ENCODE measurements at places on chromosomes 2 and 18.

DNA sequence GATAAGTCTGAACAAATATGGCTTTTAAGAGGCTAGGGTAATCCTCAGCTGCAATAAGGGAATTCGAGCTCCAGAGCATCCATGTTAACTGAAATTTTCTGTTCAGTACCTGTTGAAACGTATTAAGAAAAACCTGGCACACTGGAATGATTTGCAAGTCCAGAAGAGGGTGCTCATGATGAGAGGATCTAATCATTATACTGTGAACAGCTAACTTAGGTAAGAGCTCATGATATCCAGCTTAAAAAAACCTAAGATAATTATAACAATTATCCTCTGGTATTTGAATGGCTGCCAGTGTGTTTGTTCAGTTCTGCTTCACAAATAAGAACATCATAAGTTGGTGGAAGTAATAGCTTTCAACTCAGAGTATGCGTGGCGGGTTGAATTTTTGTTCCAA, 1118.3 kb upstream of the DDX18 start:
- H3K36me3 ChIP-seq, result no peaks in the 10 kb centered on the region
- no peak for DNase-seq
- no peaks in the 10 kb centered on the region for H3K4me1 ChIP-seq
- H3K27me3 ChIP-seq, result no peaks in the 10 kb centered on the region

- no peaks in the 10 kb centered on the region for H3K27me3 ChIP-seq
- no peak for DNase-seq
- H3K36me3 ChIP-seq, result no peaks in the 10 kb centered on the region
- no peaks in the 10 kb centered on the region for H3K4me1 ChIP-seq
Observed at GRCh38 chr2:240781471-240782220, 38.4 kb downstream of the KIF1A start.

DNA sequence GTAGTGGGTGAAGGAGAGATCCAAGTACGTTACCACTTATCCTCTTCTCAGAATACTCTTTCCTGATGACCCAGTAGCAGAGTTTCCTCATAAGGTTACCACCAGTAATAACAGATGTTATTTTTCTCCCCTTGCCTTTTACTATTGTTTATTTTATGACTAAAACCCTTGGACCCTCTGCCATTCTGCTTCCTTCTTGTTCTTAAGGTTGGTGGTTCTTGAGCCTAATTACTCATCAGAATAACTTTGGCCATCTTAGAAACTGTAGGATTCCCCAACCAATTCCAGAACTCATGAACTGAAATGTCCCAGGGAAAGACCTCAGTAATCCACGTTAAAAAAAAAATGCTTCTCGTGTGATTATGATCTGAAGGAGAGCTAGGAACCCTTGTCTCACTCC, 64.9 kb downstream of the CHST9 start:
- no peak for DNase-seq
- H3K27me3 ChIP-seq, result no peaks in the 10 kb centered on the region
- no peak overlapping the region for H3K4me3 ChIP-seq
- no peak overlapping the region for H3K27ac ChIP-seq

- no peaks in the 10 kb centered on the region for H3K36me3 ChIP-seq
- no peak overlapping the region for H3K4me3 ChIP-seq
- H3K27me3 ChIP-seq, result no peaks in the 10 kb centered on the region
- no peak overlapping the region for H3K27ac ChIP-seq
Observed at GRCh38 chr2:157444641-157445040, 752 bp upstream of the CYTIP start.

DNA sequence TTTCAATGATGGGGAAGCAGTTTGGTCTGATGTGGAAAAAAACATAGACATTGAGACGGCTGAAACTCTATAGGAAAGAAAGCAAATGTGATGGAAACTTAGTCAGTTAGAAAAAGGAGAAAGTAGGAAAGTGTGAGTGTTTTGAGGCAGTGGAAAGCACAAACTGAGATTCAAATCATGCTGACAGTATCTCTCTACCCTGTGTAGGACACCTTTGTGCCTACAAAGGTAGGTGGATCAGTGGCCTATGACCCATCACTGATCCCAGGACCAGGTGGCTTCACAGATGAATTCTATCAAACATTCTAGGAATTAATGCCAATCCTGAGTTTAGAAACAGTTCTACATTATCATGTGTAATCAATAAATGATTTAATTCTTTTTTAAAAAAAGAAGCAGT, 57.1 kb downstream of the CD226 start:
- H3K36me3 ChIP-seq, result no peaks in the 10 kb centered on the region
- no peaks in the 10 kb centered on the region for H3K27me3 ChIP-seq
- H3K4me1 ChIP-seq, result no peaks in the 10 kb centered on the region
- DNase-seq, result no peak

- H3K36me3 ChIP-seq, result no peaks in the 10 kb centered on the region
- no peak for DNase-seq
- no peak overlapping the region for H3K4me3 ChIP-seq
- peaks cover 10% of the 10 kb centered on the region for H3K4me1 ChIP-seq
- H3K27me3 ChIP-seq, result no peaks in the 10 kb centered on the region
Observed at GRCh38 chr2:108548208-108549003, 14.1 kb downstream of the LIMS1 start.

GRCh38 chr2:38765149-38765548, 12.9 kb upstream of the GEMIN6 start:
- H3K36me3 ChIP-seq, result no peaks in the 10 kb centered on the region
- peaks cover 7% of the 10 kb centered on the region for H3K4me1 ChIP-seq
- no peak overlapping the region for H3K27ac ChIP-seq
- H3K27me3 ChIP-seq, result no peaks in the 10 kb centered on the region
- no peak overlapping the region for H3K4me3 ChIP-seq

- no peaks in the 10 kb centered on the region for H3K36me3 ChIP-seq
- no peak overlapping the region for H3K27ac ChIP-seq
- H3K4me3 ChIP-seq, result no peak overlapping the region
Observed at GRCh38 chr2:177629357-177630024, 236.9 kb downstream of the AGPS start.

- H3K36me3 ChIP-seq, result no peaks in the 10 kb centered on the region
- H3K4me3 ChIP-seq, result no peak overlapping the region
- no peaks in the 10 kb centered on the region for H3K4me1 ChIP-seq
Observed at GRCh38 chr2:187302586-187302985, 145.5 kb downstream of the CALCRL start.

GRCh38 chr2:239869272-239870155, 155.6 kb downstream of the NDUFA10 start:
- H3K36me3 ChIP-seq, result no peaks in the 10 kb centered on the region
- H3K4me1 ChIP-seq, result no peaks in the 10 kb centered on the region
- H3K4me3 ChIP-seq, result no peak overlapping the region
- no peak overlapping the region for H3K27ac ChIP-seq

DNA sequence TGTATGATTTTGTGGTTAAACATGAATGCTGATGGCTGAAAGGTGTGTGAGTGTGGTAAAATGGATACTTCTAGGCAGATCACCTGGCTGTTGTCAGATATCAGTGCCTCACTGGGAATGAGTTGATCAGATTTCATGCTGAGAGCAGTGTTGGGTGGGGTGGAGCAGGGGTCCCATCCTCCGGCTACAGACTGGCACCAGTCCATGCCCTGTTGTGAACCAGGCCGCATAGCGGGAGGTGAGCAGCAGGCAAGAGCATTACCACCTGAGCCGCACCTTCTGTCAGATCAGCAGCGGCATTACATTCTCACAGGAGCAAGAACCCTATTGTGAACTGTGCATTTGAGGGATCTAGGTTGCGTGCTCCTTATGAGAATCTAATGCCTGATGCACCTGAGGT, 78.7 kb downstream of the GLI2 start:
- DNase-seq, result no peak
- H3K4me3 ChIP-seq, result no peak overlapping the region
- H3K27me3 ChIP-seq, result no peaks in the 10 kb centered on the region
- H3K36me3 ChIP-seq, result no peaks in the 10 kb centered on the region

DNA sequence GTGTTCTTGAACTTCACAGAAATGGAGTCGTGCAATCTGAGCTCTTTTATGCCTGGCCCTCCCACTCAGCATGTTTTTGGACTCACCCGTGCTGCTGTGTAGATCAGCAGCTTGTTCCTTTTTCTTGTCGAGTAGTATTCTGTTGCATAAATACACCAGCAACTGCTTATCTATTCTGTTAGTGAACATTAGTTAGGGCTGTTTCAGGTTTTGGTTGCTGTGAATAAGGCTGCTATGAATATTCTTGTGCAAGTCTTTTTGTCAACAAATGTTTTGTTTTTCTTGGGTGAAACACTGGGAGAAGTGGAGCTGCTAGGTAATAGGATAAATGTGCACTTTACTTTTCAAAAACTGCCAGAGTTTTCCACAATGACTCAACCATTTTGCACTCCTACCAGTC, 15.3 kb upstream of the CIDEA start:
- no peaks in the 10 kb centered on the region for H3K27me3 ChIP-seq
- H3K4me3 ChIP-seq, result no peak overlapping the region
- H3K36me3 ChIP-seq, result no peaks in the 10 kb centered on the region

DNA sequence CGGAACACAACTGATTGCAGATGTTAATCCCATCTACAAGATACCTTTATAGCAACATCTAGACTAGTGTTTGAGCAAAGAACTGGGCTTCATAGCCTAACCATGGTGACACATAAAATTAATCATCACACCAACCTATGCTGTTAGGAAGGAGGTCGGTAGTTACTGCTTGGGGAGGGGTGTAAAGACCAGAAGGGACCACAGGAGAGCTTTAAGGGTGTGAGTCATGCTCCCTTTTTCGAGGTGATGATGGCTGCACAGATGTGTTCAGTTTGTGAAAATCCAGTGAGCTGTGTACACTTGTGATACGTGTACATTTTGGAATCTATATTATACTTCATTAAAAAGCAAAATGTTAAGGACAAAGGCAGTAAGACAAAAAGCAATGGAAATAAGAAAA, 4.6 kb upstream of the SEH1L start:
- H3K4me1 ChIP-seq, result peaks cover 12% of the 10 kb centered on the region
- no peak overlapping the region for H3K4me3 ChIP-seq
- no peaks in the 10 kb centered on the region for H3K36me3 ChIP-seq

All from thyroid gland (tissue), 4 donors.